Stimulated activated CD8-positive, alpha-beta memory T cell treated with anti-CD3 and anti-CD28 coated beads, Interleukin-4, amount 100 ng/mL, for 1 hour (primary cell): ENCODE measurements at places on chromosomes 2 and 18.

DNA sequence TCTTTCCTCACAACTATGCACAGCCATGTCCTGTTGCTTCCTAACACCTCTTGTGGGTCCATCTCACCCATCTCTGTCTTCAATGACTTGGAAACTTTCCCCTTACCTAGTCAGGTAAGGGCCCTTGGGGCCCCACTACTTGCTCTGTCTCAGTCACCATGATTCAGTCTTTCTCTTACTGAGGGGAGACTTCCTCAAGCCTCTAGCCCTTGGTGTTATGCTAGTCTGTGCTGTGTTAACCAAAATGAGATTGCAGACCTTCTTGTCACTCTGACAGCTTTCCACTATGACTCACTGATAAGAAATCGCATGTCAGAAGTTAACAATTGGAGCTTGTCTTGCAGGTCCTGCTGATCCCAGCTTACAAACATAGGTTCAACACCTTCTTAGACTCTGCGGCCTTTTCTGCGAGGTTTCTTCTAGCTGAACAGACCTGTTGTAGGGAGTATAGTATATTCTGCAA is 65.3 kb downstream of the WDR75 start:
- DNase-seq = no peak

DNA sequence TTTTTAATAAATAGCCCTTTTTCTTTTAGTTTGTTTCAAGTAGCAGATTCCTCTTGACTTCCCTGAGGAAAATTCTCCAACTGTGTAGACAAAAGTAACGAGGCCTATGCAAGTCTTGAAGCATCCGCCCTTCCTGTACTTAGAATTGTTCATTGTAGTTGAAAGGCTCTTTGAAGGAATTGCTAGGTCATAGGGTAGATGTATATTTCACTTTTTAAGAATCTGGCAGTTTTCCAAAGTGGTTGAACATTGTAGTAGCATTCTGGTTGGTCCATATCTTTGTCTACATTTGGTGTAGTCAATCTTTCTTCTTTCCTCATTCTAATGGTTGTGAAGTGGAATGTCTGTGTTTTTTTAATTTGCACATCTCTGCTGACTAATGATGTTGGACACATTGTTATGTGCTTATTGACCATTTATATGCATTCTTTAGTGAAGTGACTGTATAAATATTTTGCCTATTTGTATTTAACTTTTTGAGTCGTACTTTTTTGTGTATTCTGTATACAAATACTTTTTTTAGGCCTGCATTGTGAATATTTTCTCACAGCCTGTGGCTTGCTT is 5.6 kb upstream of the SERPINB11 start:
- no peak for DNase-seq

DNA sequence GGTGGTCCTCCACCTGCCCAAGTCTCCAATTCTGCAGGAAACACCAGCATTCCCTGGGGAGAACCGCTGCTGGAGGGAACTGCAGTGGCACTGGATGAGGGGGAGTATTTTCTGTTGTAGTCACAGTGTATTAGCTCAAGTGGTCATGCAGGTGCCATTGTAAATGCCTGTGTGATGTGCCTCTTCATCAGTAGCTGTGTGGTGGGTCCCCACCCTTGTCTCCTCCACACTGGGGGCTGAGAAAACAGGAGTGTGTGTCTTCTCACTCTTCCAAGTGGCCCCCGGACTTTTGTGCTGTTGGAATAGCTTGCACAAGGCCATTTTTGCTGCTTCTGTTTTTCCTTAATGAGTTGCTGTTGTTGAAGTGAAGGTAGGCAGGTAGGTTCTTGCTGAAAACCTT is 8.7 kb downstream of the NCK2 start:
- no peak for DNase-seq

- no peak for DNase-seq
Observed at GRCh38 chr18:63161032-63161760, 158.4 kb downstream of the BCL2 start.

DNA sequence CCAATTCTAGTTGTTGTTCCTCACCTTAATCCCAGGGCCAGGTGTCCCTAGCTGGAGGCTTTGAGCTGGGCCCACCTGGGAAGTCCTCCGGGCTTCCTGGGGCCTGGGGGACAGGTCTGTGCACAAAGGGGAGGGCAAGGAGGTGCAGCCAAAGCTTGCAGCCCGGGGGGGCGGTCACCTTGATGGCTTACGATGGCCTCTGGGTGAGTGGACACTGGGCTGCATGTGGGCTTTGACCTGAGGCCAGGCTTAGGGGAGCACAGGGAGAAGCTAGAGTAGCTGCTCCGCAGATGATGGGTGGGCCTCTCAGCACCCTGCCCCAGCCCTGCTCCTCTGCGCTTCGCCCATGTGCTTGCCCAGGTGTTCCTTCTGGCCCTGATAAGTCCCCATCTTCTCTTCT is 41.8 kb upstream of the HAAO start:
- no peak for DNase-seq

DNA sequence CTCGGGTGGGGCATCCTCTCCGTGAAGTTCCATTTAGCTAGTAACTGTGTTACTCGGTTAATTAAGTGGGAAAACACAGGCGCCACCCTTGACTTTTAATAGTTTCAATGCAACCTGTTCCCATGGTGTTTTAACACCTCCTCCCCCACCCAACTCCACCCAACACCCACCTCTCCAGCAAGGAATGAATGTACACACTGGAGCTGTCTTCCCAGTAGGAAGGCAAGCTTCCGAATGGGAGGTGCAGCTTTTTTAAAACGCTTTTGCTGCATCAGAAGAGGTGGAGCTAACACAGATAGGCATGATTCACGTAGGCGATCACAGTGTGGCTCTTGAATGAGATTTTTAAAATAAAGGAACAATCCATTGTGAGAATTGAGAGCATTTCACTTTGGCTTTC is 73.8 kb upstream of the AGAP1 start:
- no peak for DNase-seq

- no peak for DNase-seq
Observed at GRCh38 chr2:214019229-214019972, 391.5 kb upstream of the VWC2L start.

DNA sequence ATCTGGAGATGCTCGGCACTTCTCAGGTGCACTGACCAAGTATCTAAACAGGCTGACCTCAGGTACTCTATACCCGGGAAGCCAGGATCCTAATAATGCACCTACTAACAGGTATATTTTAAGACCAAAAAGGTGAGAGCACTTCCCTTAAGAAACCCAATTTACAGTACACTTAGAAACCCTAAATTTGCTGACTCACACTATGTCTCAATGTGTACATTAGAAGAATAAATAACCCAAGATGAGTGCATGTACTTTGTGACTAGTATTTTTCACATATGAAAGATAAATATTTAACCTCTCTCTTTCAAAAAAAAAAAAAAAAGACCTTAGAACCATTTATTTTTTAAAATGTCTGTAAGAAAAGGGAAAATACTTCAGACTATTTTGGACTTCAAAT is 118.8 kb downstream of the ZNF516 start:
- DNase-seq = no peak

DNA sequence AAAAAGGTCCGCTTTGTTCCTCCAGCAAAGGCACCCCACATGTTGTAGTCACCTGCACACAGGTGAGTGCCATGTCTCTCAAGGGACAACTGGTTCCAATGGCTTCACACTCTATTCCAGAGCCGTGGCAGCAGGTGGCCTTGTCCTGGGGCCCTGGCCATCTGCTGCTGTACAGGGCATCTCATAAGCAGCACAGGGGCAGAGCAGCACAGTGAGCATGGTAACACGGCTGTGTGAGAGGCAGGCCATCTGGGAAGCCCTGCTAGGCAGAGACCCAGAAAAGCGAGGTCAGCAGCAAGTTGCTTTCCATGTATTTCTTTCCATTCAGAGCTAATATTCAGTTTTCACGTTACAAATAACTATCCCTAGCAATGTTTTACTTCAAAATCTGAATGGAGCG is 54.7 kb downstream of the CMPK2 start:
- DNase-seq = no peak

GRCh38 chr18:77960791-77961410 is 711.3 kb downstream of the GALR1 start:
- no peak for DNase-seq

- DNase-seq = no peak
Observed at GRCh38 chr2:239703834-239704233, 303.0 kb upstream of the HDAC4 start.

DNA sequence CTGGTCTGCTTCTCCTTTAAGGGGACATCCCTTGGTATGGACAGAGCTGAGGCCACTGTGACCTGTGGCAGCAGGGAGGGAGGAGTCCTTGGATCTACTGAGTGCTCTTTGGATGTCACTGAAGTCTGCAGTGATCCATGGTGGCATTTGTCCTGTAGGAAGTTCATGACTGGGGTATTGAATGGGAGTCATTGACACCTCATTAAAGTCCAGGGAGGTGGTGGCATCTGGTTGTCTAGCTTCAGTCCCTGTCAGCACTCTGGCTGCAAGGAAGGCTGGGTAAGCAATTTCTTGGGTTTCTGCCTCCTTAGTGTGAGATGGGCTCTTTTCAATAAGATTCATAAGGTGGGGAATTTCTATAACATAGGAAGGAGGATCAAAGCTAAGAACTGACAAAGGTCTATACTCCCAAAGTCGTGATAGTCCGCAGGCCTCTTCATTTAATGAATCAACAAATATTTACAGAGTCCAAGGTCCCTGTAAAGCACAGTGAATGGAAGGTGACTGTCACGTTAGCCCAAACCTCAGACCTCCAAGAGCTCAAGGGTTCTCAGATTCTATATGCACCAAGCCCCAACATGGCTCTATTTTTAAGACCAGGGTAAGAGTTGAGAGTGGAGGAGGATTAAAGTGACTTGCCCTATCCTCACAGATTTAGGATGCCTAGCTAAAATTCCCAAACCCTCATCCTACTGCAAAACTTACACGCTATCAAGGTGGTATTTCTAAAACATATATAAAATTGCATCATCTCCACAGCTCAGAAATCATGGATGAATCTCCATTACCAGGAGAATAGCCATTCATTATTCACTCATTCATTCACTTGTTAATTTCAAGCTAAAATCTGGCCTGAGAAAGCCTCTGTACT is 40.2 kb downstream of the THNSL2 start:
- no peak for DNase-seq

DNA sequence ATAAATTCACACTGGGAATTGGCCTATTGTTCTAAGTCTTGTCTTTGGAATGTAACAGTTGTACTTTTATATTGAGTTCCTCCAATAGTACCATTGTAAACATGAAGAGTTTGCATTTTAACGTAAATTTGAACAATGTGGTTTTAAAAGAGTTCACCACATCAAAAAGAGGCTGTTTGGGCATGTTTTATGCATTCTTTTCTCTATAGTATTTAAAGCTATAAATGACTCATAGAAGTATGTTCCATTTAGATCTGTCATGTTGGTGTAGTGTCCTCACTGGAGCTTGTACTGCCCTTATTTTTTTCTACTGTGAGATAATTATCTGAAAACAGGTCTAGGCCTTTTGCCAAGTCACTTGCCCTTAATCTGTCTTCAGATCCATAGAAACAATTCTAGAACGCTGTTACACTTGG is 141.9 kb downstream of the RHBDD1 start:
- no peak for DNase-seq

- DNase-seq = no peak
Observed at GRCh38 chr2:174878537-174879147, 114.4 kb upstream of the CHRNA1 start.

GRCh38 chr2:24107-24506 is 22.2 kb downstream of the FAM110C start:
- no peak for DNase-seq

GRCh38 chr2:111523009-111523408 is 361.0 kb downstream of the ANAPC1 start:
- DNase-seq = no peak

DNA sequence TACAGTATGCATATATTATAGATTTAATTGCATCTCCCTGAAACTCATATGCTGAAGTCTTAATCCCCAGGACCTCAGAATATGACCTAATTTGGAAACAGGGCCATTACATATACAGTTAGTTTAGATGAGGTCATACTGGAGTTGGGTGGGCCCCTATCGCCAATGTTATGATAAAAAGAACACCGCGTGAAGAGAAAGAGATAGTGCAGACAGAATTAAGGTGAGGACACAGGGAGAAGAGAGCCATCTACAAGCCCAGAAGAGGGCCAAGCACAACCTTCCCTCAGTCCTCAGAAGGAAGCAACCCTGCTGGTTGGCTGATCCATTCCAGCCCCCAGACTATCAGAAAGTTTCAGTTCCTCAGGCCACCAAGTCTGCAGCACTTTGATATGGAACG is 311.9 kb upstream of the RAB6C start:
- DNase-seq = no peak

DNA sequence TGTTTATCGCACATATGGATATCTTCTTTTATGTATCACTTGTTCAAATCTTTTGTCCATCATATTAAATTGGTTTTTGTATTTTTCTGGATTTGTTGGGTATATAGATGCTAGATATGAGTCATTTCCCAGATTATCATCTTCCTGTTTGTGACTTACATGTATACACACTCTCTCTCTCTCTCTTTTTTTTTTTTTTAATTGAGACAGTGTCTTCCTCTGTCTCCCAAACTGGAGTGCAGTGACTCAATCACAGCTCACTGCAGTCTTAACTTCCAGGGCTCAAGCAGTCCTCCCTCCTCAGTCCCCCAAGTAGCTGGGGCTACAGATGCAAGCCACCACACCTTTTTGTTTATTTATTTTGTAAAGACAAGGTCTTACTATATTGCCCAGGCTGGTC is 43.8 kb downstream of the XIRP2 start:
- DNase-seq = no peak
